ENCODE measurements at places on chromosomes 6 and 20. TPM values are rescaled to one million over a fixed set of nuclear protein-coding genes. Genes with fewer than 3 reads are reported as not detected.

Gene NANP
- total RNA-seq, result 1.1 TPM

Gene NNAT
- total RNA-seq, result not detected

Gene ETV7
- 6.3 TPM for total RNA-seq

Gene SLC13A3
- 0.67 TPM for total RNA-seq

Gene CMTR1
- total RNA-seq, result 91.2 TPM

Gene TOMM6
- total RNA-seq, result 102 TPM

Gene DDX43
- total RNA-seq, result 1.4 TPM

Gene ZC3H12D
- 251 TPM for total RNA-seq

Gene PAX1
- total RNA-seq, result not detected

Gene SLC2A10
- total RNA-seq, result not detected

GRCh38 chr6:15398633-15399275, 152.9 kb downstream of the JARID2 start:
- H3K27me3 ChIP-seq, result no peaks in the 10 kb centered on the region
- peak overlapping the region; percentile 59 for H3K4me3 ChIP-seq
- no peaks in the 10 kb centered on the region for H3K36me3 ChIP-seq

DNA sequence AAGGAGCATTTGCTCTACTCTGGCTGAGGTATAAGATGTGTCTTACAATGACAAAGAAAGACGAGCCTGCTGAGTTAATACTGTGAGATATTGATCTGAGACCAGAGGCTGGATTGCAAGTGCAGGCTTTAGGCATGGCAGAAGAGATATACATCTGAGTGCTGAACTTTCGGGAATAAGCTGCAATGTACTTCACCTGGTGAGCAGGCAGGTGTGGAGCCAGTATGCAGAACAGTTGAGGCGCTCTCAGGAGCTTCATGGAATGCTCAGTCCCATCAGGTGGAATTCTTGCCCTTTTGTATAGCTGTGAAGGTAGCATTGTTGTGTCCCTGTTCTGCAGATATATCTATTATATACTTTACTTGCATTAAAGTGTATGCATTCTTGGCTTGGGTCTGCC, 179.3 kb upstream of the RIMS1 start:
- H3K27ac ChIP-seq, result no peak overlapping the region
- no peak overlapping the region for H3K4me3 ChIP-seq
- H3K27me3 ChIP-seq, result no peaks in the 10 kb centered on the region
- DNase-seq, result no peak

DNA sequence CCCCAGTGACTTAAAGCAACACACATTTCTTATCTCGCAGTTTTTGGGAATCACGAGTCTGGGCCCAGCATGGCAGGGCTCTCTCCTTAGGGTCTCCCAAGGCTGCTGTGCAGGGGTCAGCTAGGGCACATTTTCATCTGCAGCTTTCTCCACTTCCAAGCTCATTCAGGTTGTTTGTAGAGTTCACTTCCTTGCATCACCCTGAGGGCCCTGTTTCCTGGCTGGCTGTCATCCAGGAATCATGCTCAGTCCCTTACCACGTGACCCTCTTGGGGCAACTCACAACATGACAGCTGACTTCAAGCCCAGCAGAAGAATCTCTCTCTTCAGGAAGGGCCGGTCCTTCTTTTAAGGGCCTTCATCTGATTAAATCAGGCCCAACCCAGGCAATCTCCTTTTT, 21.3 kb downstream of the SNAP25 start:
- H3K36me3 ChIP-seq, result no peaks in the 10 kb centered on the region
- H3K4me1 ChIP-seq, result no peaks in the 10 kb centered on the region
- DNase-seq, result no peak
- H3K4me3 ChIP-seq, result no peak overlapping the region

DNA sequence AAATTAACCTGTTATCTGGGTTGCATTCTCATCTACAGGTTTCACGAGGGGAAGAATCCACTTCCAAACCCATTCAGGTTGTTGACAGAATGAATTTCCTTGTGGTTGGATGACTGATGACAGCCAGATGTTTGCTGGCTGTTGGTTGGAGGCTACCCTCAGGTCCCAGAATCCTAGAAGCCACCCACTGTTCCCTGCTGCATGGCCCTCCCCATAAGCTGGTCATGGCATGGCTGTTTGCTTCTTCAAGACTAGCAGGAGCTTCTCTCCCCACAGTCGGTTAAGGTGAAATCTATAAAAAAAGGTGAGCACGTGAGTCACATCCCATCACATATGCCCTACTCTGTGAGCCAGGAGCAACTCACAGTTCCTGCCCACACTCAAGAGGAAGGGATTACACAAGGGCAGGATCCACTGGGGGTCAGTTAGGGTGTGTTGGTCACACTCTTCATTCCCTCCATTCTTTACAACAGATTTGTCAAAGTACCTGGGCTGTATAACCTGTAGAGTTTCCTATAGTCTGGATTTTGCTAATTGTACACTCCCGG, 19.5 kb upstream of the RPS10 start:
- no peak overlapping the region for H3K4me3 ChIP-seq
- H3K4me1 ChIP-seq, result no peaks in the 10 kb centered on the region
- H3K27me3 ChIP-seq, result no peaks in the 10 kb centered on the region
- H3K27ac ChIP-seq, result no peak overlapping the region

GRCh38 chr6:110643175-110643574, 166.8 kb upstream of the SLC22A16 start:
- no peak overlapping the region for H3K4me3 ChIP-seq
- H3K27ac ChIP-seq, result no peak overlapping the region
- no peaks in the 10 kb centered on the region for H3K27me3 ChIP-seq
- DNase-seq, result no peak
- peaks cover 18% of the 10 kb centered on the region for H3K36me3 ChIP-seq

DNA sequence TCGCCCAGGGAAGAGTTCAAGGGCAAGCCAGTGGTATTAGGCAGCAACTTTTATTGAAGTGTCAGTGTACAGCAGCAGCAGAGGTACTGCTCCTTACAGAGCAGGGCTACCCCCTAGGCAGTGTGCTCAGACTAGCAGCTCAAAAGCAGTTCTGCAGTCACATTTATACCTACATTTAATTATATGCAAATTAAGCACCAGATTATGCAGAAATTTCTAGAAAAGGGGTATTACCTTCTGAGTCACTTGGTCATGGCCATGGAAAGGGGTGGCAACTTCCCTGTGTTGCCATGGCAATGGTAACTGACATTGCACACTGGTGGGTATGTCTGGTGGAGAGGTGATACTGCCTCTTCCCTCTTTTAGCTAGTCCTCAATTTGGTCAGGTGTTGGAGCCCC, 2.1 kb upstream of the ZKSCAN4 start:
- H3K4me3 ChIP-seq, result no peak overlapping the region
- peaks cover 20% of the 10 kb centered on the region for H3K4me1 ChIP-seq
- H3K27me3 ChIP-seq, result peaks cover 8% of the 10 kb centered on the region
- no peak overlapping the region for H3K27ac ChIP-seq
- H3K36me3 ChIP-seq, result no peaks in the 10 kb centered on the region

DNA sequence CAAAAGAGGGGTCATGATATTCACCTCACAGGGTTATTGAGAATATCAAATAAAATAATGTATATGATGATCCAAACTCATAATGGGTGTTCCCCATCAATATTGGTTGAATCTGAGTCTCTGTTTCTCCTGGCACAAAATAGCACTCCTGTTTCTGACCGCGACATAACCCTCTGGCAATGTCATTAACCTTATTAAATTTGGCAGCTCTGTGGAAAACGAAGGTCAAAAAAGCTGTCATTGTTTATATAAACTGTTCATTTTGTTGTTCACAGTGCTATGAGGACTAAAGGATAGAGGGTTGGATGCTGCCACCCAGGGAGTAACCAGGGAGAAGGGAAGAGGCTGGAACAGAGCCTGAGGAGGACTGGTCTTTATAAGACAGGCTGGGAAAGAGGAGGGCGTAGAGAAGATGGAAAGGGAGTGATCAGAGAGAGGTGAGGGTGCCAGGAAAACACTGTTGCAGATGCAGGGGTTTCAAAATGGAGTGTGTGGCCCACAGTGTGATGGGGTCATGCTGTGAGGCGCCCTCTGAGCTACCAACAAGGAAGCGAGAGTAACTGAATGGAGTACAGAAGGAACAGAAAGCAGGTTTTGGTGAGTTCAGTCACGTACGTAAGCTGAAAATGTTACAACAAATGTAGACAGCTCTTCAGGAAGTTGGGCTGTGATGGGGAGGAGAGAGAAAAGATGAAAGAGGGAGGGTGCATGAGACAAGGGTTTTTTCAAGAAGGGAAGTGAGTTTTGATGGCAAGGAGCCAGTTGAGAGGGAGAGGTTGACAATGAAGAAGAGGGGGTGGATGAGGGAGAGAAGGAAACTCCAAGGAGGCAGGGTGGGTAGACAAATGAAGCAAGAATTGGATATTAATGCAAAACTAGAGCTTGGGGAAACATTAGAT, 251.6 kb upstream of the TAB2 start:
- H3K27me3 ChIP-seq, result no peaks in the 10 kb centered on the region
- H3K4me3 ChIP-seq, result peak overlapping the region; percentile 74
- H3K4me1 ChIP-seq, result peaks cover 34% of the 10 kb centered on the region
- no peaks in the 10 kb centered on the region for H3K36me3 ChIP-seq

- H3K27me3 ChIP-seq, result no peaks in the 10 kb centered on the region
- peaks cover 30% of the 10 kb centered on the region for H3K4me1 ChIP-seq
- no peak overlapping the region for H3K27ac ChIP-seq
- DNase-seq, result no peak
Observed at GRCh38 chr6:16729744-16730143, 31.5 kb downstream of the ATXN1 start.

DNA sequence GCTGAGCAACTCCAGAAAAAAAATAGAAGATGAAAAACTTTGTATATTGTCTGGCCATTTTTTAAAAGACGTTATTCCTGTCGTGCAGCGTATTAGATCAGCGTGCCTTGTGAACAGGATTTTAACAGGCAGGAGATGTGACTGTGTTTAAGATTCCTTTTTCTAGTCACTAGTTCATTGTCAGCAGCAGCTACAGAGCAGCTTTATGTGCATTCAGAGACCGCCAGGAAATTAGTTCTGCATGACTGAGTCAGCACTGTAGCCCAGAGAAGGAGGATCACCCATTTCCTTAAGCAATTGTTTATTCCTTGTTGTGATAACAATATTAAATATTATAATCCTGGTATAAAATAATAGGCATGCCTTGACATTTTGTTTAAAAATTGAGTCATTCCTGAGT, 75.4 kb upstream of the ADGRB3 start:
- H3K27ac ChIP-seq, result no peak overlapping the region
- no peak for DNase-seq
- no peak overlapping the region for H3K4me3 ChIP-seq
- no peaks in the 10 kb centered on the region for H3K36me3 ChIP-seq

GRCh38 chr6:129015721-129016120, 132.8 kb downstream of the LAMA2 start:
- no peaks in the 10 kb centered on the region for H3K36me3 ChIP-seq
- no peak for DNase-seq
- no peak overlapping the region for H3K4me3 ChIP-seq
- no peak overlapping the region for H3K27ac ChIP-seq

DNA sequence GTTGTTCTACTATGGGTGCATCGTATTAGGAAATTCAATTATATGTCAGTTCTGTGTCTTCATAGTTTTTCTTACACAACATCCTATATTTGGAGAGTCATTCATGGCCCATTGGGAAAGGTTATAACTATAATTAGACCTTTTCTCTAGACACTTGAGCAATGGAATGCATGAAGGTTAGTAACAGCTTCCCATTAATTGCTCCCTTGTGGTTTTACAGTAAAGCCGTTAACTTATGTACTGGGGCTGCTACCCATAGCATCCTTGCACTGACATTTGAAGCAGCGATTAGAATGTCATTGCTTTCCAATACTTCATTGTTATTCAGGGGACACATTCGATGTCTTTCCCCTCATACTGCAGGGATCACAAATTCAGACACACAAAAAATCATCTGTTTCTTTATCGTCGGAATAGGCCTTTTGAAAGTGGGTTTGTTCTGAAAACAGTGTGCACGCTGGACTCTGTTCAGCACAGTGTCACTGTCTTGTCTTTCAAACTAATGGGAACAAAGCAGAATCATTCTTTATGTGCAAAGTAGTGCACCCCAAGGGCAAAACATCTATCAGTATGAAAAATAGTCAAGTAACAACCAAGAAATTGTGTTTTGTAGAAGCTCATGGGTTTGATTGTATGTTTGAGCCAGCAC, 634.3 kb upstream of the MAP3K7 start:
- no peak overlapping the region for H3K4me3 ChIP-seq
- no peaks in the 10 kb centered on the region for H3K4me1 ChIP-seq
- H3K27me3 ChIP-seq, result no peaks in the 10 kb centered on the region
- no peaks in the 10 kb centered on the region for H3K36me3 ChIP-seq
- no peak for DNase-seq
- no peak overlapping the region for H3K27ac ChIP-seq

GRCh38 chr6:52582446-52582845, 5.6 kb upstream of the TRAM2 start:
- peaks cover 4% of the 10 kb centered on the region for H3K4me1 ChIP-seq
- H3K27me3 ChIP-seq, result no peaks in the 10 kb centered on the region
- H3K27ac ChIP-seq, result no peak overlapping the region
- H3K4me3 ChIP-seq, result no peak overlapping the region

DNA sequence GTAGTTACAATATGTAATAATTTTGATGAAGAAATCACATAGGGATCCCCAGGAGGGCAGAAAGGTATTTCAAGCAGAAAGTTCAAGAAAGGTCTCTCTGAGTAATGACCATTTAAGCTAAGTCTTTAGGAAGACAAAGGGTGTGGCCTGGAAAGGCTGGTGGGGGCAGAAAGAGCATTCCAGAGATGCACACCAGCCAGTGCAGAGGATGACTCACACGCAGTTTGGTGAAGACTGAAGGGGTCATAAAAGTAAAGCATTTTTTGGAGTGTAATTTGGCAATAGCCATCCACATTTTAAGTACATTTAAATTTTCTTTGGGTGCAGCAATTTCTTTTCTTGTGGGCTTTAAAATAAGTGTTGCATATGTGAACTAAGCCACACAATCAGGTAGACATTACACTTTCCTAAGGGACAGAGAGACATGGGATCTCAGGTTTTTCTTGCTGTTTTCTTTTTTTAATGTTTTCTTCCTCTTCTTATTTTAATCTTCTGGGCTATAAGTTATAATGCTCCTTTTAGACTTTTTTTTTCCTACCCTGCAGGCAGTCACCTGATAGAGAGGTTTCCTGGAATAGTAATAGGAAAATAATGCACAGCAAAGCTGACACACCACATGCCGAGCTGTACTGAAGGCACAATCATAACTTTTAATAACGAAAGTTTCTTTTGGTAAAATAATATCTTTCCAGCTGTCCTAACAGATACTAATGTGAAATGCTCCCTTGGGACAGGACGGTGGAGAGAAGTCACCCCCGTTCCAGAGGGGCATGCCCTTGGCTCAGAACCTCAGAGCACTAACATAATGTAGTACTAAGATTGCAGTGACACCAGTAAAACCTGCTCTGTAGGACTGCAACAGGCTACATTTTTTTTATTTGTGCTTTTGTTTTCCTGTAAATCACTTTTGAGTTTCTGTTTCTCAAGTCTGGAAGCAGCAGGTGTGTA, 49.6 kb upstream of the PTPRK start:
- DNase-seq, result no peak
- H3K27ac ChIP-seq, result no peak overlapping the region
- H3K4me3 ChIP-seq, result no peak overlapping the region
- H3K27me3 ChIP-seq, result no peaks in the 10 kb centered on the region
- no peaks in the 10 kb centered on the region for H3K4me1 ChIP-seq

GRCh38 chr20:57835588-57836455, 126.0 kb upstream of the PMEPA1 start:
- H3K27ac ChIP-seq, result no peak overlapping the region
- no peak for DNase-seq

Measured in CD4-positive, CD25-positive, alpha-beta regulatory T cell (primary cell).